Gastroesophageal sphincter (tissue), 4 donors: ENCODE measurements at places on chromosomes 2 and 18.
A peak's percentile ranks its signal among the peaks of the same experiment; 100 is the strongest.

GRCh38 chr18:23188068-23188760 lies 52.9 kb downstream of the CABLES1 start:
- no peak for ATAC-seq

DNA sequence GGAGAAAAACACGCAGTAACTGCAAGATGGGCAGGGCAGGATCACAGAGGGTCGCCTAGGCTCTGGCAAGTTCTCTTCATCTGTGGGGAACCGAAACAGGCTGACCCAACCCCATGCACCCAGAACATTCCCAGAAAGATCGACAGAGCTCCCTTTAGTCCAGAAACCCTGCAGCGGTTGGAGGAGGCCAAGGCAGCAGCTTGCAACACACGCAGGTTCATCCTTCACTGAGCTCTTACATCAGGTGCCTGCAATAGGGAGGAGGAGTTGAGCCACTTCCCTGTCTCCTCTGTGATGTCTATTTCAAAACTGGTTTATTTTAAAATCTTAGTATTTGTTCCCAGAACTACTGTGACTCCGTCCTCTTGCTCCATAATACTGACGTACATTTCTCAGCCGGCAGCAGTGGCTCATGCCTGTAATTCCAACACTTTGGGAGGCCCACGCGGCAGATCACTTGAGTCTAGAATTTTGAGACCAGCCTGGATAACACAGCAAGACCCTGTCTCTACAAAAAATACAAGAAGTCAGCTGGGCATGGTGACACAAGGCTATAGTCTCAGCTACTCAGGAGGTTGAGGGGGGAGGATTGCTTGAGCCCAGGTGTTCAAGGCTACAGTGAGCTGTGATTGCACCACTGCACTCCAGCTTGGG lies 11.5 kb upstream of the SLC11A1 start:
- peak; percentile 63 for ATAC-seq

DNA sequence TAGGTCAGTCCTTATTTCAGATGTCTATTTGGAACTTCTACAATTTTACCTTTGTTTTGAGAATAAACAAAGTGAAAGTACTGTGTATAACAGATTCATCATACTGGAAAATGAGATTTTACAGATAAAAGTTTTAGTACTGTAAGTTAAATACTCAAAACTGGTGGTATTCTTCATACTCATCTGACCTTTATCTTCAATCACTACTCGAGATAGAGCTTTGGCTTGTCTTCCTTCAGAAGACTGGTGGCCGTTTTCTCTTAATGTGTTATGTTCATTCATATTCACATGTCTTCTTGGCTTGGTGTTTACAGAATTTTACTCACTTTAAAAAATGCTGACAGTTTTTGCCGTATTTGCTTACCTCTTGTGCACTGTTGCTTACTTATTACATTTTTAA lies 2.1 kb downstream of the SPOPL start:
- no peak for ATAC-seq

DNA sequence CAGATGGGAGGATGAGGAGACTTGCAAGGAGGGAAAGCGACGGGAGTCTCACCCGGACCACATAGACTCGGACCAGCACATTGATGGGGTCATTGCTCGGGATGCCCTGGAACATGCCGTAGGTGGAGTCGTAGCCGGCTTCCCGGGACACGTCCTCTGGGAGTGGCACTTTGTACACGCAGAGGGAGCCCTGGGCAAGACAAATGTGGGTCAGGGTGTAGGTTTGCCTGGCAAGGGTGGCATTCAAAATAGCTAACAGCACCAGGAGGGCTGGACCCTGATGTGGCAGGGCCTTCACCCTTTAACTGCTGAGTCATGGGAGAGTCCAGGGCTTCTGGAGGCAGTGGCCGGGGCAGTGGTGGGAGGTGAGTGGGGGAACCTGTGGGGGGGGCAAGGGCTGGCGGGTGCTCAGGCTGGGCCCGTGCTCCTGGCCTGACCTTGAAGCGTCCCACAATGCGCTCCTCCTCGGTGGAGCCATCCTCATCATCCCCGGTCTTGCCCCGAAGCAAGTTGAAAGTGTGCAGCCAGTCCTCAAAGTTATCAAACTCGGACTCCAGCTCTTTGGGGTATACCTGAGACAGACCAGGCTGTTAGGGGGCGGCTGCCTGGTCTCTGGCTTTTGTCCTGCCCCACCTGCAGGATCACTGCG lies 11.1 kb downstream of the OTOF start:
- no peak for ATAC-seq

DNA sequence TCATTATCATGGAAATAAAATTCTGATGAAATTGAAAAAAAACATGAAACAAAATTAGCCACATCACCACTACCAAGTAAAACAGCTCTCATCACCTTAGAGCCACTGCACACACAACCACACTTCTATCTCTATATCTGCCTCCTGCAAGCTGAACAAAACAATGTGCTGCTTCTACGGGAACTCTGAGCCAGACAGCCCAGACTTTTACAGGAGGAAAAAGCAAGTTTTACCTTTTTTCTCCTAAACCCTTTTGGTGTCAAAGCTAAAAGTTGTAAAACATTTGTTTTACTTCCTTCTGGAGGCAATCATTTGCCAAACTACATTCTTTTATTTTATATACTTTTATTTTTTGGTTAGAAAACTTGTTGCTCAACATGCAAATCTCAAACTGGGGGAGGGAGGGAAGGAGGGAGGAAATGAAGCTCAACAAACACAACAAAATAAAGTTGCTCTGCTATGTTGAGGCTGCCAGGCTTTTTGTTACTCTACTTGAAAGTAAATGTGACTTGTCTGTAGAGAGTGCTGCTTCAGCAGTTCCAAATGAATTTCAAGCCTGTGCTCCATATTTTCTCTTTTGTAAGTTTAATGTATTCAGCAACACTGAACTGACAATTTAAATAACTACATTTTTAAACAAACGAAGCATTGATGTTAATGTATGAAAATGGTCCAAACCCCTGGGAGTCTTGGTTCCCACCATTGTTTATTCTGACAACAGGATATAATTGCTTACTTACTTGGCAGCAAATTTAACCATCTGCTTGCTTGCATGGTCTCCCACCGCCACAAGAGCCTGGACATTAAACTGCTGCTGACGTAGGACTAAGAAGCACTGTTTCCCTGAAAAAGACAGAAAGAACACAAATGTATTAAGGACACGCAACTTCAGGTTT lies 24.5 kb downstream of the DARS1 start:
- no peak for ATAC-seq

DNA sequence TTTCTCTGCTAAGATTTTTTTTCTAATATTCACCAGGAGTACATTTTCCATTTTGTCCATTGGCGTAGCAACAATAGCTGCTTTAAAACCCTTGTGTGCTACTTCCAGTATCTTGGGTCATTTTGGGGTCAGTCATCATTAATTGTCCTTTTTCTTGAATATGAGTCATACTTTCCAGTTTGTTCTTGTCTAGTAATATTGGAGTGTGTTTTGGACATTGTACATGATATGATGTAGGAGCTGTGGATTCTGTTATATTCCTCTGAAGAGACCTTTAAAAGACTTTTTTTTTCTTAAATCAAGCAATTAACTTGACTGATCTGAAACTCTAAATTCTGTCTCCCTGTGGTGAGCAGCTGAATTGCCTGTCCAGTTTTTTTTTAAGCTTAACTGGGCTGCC lies 40.8 kb downstream of the AGPS start:
- ATAC-seq: no peak
